ENCODE measurements at places on chromosomes 5 and 9. TPM values are rescaled to one million over a fixed set of nuclear protein-coding genes. Genes with fewer than 3 reads are reported as not detected.

ARSB gene
- polyA plus RNA-seq: 24.0 TPM

ADAMTS12 gene
- polyA plus RNA-seq: 18.0 TPM

- DNase-seq: no peak
Observed at GRCh38 chr5:178529080-178529479, 61.1 kb downstream of the COL23A1 start.

GRCh38 chr9:117739624-117740347 is 35.6 kb downstream of the TLR4 start:
- no peak for DNase-seq

GRCh38 chr9:69759021-69759420 is 790 bp downstream of the PTAR1 start:
- DNase-seq: no peak

GRCh38 chr9:125750627-125751011 is 3.4 kb downstream of the PBX3 start:
- no peak for DNase-seq

GRCh38 chr9:132498531-132499210 is 83.7 kb upstream of the BARHL1 start:
- DNase-seq: no peak

GRCh38 chr9:116658265-116658664 is 28.8 kb upstream of the TRIM32 start:
- DNase-seq: no peak

Measured in renal cortex interstitium (tissue), 15 donors.